HFFc6 (cell line): ENCODE measurements at places on chromosomes 1 and 21. TPM values are rescaled to one million over a fixed set of nuclear protein-coding genes. Genes with fewer than 3 reads are reported as not detected.

GRCh38 chr1:33392639-33393038 lies 38.3 kb downstream of the PHC2 start:
- DNase-seq = no peak

Gene AGMAT
- total RNA-seq = 0.07 TPM in 1 of 3 replicates, not detected in the others

Gene TDRD10
- total RNA-seq = not detected in 3 replicates

Gene SAMSN1
- not detected in 3 replicates for total RNA-seq

Gene ZNF683
- not detected in 3 replicates for total RNA-seq

- no peak for DNase-seq
These were observed 43.6 kb upstream of the COL18A1 start for GRCh38 chr21:45361033-45361997.

DNA sequence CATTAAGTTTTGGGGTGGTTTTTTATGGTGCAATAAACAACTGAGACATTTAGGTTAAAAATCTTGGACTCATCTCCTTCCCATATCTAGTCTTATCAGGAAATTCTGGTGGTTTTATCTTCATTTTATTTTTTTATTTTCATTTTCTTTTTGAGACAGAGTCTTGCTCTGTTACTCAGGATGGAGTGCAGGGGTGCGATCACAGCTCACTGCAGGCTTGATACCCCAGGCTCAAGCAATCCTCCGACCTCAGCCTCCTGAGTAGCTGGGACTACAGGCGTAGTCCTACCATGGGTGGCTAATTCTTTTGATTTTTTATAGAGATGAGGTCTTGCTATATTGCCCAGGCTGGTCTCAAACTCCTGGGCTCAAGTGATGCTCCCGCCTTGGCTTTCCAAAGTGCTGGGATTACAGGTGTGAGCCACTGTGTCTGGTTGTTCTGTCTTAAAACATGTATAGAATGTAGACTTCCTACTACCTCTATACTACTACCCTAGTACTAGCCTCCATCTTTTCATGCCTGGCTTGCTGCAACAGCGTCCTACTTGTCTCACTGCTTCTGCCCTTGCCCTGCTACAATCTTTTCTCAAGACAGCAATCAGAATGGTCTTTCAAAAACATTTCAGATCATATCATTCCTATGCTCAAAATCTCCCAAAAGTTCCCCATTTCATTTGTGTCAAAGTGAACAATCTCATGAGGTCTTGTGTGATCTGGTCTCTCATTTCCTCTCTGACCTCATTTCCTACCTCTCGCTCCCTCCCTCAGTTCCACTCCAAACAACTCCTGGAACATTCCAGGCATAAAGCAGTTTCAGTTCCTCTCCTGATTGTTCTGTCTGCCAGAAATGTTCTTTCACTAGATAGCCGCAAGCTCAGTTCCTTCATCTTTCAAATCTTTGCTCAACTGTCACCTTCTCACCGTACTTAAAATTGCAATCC lies 5.9 kb upstream of the FCGR2A start:
- no peak for DNase-seq

Gene TTC3
- total RNA-seq = 123 and 153 TPM in 2 replicates

GRCh38 chr1:12157366-12158231 lies 9.2 kb upstream of the TNFRSF1B start:
- DNase-seq = no peak

GRCh38 chr1:90175490-90176167 lies 180.7 kb downstream of the ZNF326 start:
- no peak for DNase-seq

DNA sequence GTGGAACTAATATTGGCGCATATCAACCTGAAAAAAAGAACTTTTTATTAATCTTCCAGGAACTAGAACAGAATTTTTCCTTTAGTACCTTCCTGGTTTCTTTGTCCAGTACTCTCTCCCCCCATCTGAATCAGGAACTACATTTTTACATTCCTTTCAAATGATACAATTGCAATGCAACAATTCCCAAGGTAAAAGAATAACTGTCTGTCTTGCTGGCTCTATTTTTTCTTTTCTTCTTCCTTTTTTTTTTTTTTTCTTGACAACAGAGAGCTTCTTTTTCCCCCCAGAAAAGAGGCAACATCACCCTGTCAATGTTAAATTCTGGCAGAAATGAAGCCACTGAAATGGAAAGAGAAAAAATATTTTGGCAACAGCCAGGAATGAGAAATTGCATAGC lies 4.5 kb upstream of the CD101 start:
- no peak for DNase-seq

GRCh38 chr1:26913389-26913753 lies 404 bp downstream of the NR0B2 start:
- DNase-seq = no peak

DNA sequence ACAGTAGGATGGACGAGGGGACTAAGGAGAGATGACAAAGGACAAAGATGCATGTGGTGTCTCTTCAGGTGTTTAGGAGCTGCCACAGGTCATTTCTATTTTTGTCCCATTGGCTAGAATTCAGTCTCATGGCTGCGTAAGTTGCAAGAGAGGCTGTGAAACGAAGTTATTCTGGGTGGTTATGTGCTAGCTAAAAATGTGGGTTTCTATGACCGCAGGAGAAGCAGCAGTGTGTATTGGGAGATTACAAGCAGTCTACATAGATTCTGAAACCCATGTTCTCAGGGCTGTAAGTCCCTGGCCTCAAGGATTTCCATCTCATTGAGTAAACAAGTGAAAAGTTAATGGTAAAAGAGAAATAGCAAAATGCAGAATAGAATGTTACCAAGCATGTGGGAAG lies 110.7 kb downstream of the SPATA46 start:
- no peak for DNase-seq

Gene LHX8
- not detected in 3 replicates for total RNA-seq

DNA sequence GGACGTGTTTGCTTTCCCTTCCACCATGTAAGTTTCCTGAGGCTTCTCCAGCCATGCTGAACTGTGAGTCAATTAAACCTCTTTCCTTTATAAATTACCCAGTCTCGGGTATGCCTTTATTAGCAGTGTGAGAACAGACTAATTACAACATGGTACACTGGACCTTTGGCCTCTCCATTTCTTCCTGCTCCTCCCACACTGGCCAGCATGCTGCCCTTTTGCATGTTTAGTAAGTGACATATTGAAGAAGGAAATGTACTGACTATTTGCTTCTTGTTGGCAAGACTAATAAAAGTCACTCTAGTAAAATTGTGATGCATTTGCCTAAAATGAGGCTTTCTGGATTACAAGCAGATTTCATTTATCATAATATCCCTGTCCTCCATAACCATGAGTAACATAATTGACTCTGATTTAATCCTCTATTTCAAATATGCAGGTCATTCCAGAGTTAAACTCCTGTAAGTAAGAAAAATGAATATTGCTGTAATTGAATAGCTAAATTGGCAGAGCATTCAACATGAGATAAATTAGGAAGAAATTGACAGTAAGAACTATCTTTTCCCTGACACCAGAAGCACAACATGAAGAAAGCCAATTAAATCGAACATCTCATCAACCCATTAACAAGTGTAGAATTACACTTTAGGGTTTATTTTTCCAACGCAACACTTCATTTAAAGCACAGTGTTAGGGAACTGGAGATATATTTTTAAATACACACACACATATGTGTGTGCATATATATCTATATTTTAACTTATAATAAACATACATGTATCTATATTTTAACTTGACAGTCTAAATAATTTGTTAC lies 427.8 kb upstream of the ZP4 start:
- no peak for DNase-seq

- DNase-seq = no peak
These were observed 206.6 kb downstream of the APP start for GRCh38 chr21:25964015-25964414.

DNA sequence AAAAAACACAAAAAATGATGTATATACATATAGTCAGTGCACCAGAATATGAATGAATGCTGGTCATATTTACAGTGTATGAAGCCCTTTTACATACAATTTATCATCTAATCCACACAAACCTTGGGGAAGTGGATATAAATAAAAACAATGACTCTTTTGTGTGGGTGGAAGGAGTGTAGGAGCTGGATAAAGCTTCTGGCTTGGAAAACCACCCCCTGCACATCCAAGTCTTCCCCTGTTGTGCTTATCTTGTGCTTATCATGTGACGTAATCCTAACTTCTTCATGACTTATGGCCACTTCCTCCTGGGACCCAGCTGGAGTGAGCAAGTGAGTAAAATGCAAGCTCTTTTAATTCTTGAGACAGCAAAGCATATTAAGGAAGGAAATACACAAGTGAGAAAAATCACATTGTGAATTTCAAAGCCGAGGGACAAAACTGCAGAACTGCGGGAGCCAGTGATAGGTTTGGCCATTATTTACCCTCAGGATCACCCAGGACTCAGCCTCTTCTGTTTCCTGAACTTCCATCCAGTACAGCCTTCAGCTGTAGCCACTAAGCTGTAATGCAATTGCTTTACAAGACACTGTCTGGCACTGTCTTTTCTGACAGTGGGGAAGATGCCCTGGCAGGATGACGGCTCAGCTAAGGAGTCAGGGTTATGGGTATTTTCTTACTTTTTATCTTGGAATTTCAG lies 104.0 kb upstream of the PPM1J start:
- DNase-seq = peak; percentile 60

Gene ILF2
- 127 to 162 TPM (median 143 TPM) in 3 replicates for total RNA-seq

Gene ACTL8
- total RNA-seq = 0.20 TPM in 1 of 3 replicates, not detected in the others

Gene COL11A1
- total RNA-seq = 143 to 364 TPM (median 261 TPM) in 3 replicates

GRCh38 chr1:154557248-154557938 lies 1.1 kb downstream of the UBE2Q1 start:
- no peak for DNase-seq
